ENCODE measurements at places on chromosomes 3 and 15. TPM values are rescaled to one million over a fixed set of nuclear protein-coding genes. Genes with fewer than 3 reads are reported as not detected.

GRCh38 chr15:83709241-83709640 is 55.3 kb downstream of the ADAMTSL3 start:
- DNase-seq: no peak

- no peak for DNase-seq
Observed at GRCh38 chr3:162492446-162493081, 996.0 kb downstream of the OTOL1 start.

DNA sequence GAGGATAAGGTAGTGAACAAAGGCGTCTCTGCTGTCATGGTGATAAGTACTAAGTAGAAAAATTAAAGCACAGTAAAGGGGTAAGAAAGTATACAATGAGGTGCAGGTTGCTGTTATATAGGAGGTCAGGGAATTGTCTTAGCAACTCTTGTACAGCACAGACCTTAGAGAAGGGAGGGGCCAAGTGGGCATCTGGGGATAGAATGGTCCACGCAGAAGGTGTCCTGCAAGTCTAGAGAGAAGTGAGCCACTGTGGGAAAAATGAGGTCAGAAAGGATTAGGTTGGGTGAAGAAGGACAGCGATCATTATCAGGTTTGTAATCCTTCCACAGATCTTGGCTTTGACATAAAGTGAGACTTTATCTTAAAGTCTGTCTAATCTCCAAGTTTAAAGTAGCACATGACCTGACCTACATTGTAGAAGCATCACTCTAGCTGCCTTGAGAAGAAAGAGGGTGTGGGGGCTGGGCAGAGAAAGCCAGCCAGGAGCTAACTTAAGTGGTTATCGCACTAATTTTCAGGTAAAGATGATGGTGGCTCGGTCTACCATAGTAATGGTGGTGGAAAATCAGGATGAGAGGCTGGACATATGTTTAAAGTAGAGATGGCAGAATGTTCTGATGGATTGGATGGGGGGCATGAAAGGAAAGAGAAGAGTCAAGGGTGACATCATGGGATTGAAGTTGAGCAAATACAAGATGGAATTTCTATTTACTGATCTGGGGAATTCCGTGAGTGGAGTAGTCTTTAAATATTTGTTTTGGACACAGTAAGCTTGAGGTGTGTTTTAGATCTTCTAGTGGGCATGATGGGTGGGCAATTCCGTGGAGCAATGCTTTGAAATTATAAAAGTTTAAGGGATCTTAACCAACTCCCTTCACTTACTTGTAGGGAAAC is 919.2 kb downstream of the ROBO1 start:
- DNase-seq: no peak

- peak; percentile 35 for DNase-seq
Observed at GRCh38 chr3:155934230-155934629, 63.8 kb downstream of the GMPS start.

DNA sequence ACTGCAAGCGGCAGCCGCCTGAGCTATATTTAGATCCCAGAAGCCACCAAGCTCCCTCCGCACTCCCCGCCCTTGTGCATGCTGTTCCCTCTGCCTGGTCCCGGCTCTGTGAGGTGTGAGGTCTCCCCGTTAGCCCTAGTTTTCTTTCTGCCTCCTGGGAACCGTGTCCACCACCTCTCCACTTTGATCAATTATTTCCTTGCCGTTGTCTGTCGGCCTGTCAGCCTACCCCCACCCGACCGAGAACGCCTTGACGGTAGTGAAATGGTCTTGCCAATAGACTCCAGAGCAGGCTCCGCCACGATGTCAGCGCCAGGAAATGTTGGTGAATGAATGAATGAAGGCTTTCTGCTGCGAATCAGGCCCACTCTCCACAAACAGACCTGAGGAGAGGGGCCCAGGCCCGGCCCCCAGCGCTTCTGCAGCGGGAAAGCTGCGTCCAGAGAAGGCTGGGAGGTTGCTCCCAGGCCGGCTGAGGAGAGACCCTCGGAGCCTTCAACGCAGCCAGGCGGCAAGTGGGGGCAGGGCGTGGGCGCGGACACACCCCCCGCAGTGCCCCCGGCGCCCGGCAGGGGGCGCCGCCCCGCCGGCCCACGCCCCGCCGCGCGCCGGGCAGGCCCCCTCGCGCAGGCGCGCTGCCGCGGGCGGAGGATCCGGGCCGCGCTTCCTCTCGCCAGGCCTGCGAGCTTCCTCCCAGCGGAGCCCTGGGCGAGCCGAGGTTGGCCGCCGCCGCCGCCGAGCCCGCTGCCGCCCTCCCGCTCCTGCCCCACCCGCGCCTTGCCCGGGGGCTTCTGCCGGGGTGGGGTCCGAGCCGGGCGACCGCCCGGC is at the start of gene CSK:
Gene CSK (plus strand): TSS at position 650 of the 828 bp plus-strand sequence. CDS start 16,218 bp downstream, outside the sequence.
- DNase-seq: peak; percentile 81

DNA sequence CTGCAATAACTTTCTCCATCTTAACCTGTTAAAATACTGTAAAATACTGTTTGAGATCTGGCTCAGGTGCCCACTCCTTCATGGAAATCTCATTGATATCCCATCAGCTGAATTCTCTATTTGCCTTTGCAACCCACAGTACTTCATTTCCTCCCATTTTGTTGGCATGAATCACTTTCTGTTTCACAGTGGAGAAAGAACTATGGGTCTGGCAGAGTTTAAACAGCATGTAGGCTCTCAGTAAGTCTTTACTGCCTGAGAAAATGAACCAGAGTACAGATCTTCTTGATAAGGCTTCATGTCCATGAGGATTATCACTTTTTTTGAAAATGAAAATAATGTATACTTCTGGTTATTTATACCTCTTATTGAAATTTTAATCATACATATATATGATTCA is 245.9 kb downstream of the NAALADL2 start:
- DNase-seq: no peak

- no peak for DNase-seq
Observed at GRCh38 chr15:91104111-91104510, 4.1 kb downstream of the SV2B start.

- DNase-seq: no peak
Observed at GRCh38 chr3:9448071-9448470, 50.7 kb downstream of the SETD5 start.

DNA sequence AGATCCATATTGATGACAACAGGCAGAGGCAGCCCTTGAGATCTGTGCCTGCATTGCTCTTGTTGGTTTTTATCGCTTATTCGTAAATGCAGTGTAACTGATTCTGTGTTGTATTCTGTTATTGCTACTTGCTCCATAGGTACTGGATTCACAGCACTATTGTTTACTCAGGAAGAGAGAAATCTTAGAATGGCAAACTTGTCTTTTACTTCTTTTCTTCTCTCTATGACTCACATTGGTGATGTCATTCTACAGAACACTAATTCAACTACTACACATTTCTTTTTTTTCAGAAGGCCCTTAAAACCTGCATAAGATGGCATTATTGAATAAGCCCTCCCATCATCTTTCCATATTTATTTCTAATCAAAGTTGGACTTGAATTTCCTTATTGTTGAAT is 201.0 kb upstream of the GBE1 start:
- DNase-seq: no peak

GRCh38 chr15:51348688-51349087 is 7.2 kb downstream of the GLDN start:
- DNase-seq: no peak

GRCh38 chr15:75723847-75724660 is 11.4 kb upstream of the CSPG4 start:
- peak; percentile 89 for DNase-seq

DNA sequence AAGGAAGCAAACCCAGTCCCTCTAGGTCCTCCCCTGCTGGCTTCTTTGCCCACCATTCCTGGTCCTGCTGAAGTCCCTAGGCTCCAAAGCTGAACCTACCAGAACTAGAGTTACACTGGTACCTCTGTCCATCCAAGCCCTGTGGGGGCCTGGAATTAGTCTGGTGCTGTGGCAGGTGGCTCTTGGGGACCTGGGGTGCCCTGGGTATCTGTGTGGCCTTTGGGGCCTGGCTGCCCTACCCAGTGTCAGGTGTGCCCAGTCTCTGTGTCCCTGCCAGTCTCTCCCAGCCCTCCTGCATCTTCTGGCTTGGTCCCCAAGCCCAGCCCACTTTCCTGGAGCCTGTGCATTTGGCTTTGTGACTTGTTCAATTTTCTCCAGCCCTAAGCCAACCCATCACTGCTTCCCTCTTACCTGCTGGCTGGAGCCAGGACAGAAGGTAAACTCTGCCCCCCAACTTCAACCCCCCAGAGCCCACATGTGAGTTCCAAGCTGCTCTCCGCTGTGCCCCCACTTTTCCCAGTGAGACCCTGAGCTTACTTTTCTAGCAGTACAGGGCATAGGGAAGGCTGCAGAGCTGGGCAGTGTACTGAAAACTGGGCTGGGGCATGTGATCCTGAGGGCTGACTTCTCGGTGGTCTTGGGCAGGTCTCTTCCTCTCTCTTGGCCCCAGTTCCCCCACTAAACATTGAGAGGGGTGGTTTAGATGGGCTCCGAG is 28.3 kb upstream of the HHATL start:
- no peak for DNase-seq

DNA sequence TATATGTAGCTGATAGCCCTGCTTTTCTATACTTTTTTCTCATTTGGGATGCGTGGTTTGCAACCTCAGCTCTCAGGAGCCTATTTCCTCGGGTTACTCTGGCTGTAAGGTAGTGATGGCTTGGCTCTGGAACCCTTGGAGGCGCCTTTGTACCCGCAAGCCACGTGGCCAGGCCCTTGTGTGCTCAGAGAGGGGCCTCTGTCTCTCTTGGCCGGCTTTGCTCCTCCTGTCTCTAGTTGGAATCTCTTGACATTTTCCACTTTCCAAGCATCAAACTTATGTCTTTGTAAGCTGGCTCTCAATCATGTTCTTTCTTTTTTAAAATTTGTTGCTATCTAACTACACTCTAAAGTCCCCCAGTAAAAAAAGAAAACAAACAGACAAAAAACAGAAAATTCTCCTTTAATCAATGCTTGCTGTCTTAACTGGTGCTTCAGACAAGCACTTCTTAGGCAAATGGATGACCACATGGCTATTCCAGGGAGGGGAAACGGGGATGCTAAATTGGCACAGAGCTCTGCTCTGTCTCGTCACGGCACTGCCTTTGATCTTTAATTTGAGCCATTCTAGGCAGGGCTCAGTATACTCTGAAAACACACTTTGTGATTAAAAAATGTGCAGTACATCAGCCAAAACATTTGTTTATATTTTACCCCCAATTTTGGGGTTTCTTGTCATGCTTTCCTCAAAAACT is 180.4 kb upstream of the NR2E3 start:
- peak; percentile 50 for DNase-seq

GRCh38 chr15:71471347-71471746 is 339.0 kb upstream of the NR2E3 start:
- DNase-seq: no peak

GRCh38 chr3:52524258-52524751 is 9.4 kb downstream of the NT5DC2 start:
- DNase-seq: no peak

- DNase-seq: no peak
Observed at GRCh38 chr3:150687613-150688012, 16.1 kb downstream of the ERICH6 start.

DNA sequence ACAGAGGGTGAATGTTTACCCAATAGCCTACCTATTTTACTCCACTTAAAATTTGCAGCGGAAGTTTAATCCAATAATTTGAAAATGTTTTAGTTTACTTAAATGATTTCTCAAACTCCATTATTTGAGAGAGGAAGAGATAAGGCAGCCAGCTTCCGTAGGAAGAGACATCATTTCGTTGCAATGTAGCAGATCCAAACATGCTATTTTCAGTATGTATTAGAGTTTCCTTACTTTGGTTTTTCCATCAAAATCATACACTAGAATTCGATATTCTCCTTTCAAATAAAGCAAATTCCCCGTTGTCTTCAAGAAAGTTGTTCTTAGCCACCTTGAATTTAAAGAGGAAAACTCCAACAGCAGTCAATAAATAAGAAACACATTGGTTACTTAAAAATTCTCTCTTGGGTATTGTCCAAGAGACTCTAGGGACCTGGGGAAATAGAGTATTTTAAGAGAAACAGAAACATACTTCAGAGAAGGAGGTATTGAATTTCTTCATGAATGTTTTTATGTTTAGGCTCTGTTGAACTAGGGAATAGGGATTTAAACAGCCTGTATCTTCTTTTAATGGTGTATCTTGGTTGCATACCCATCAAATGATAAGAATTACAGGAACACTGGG is 324.5 kb upstream of the GBE1 start:
- no peak for DNase-seq

DNA sequence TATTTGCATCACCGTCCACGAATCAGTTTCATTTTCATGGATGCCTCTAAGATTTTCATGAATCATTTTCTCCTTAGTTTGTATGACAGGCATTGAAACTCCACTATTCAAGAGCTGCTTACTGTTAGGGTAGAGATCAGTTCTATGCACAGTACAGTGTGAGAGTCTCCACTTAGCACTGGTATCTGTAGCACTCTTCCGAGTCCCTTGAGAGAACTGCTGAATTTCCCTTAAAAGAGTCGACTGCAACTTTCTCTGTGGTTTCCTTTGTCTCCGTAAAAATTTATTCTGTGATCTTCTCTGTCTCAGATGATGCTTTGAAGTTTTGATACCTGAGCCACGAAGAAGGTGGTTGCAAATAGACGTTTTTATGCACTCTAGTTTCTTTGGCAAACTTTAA is 14.8 kb downstream of the GTPBP8 start:
- DNase-seq: no peak

DNA sequence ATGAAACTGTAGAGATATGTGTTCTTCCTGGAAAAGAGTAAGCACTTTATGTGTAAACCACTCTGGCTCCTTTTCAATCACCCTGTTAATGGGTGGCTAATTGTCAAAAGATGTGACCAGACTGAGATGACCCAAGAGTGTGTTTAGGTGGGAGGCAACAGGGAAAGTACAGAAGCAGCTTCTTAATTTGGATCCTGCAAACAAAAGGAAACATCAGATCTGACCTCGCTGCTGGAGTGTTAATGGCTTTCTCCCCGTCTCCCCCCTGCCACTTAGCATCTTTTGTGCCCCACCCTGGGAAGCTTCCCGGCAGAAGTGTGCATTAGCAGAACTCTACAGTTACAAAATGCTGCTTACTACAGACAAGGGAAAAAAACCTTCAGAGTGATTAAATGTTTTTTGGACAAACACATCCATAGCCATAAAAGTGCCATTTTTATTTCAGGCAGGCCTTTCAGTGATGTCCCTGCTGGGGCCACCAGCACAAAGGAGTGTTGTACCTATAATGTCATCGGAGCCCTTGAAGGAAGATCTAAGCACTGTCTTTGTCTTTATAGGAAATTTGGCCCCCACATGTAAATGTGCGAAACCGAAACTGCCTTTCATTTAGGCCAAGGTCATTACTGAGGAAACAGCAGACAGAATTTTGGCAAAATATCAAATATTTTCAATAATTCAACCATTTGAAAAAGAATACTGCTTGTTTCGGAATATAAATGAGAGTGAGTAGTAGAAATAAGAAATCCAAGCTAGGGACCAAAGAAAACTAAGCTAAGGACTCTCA is 311.0 kb downstream of the WDR72 start:
- DNase-seq: no peak

- DNase-seq: no peak
Observed at GRCh38 chr3:196044513-196044912, 37.4 kb downstream of the TFRC start.

- peak; percentile 53 for DNase-seq
Observed at GRCh38 chr15:40438712-40439111, 2.0 kb upstream of the BAHD1 start.

TPRG1 gene
- 3.8 TPM for total RNA-seq

MOBP gene
- total RNA-seq: 0.29 TPM

STRIT1 gene
- not detected for total RNA-seq

PTX3 gene
- 14.6 TPM for total RNA-seq

SI gene
- total RNA-seq: not detected

INSYN1 gene
- total RNA-seq: 0.14 TPM

GNB5 gene
- total RNA-seq: 14.0 TPM

POTEB3 gene
- not detected for total RNA-seq

TGM4 gene
- total RNA-seq: not detected

FSD2 gene
- total RNA-seq: not detected

CKMT1A gene
- total RNA-seq: 0.89 TPM

SYNPR gene
- total RNA-seq: not detected

GPR149 gene
- not detected for total RNA-seq

Measured in stomach (tissue), 19 donors.